ENCODE measurements at places on chromosomes 3 and 15.

GRCh38 chr15:74129586-74130154 lies 716 bp upstream of the ISLR2 start:
- DNase-seq = no peak

GRCh38 chr3:6709178-6709577 lies 151.7 kb upstream of the GRM7 start:
- DNase-seq = no peak

- DNase-seq = no peak
These were observed 165.3 kb upstream of the MCTP2 start for GRCh38 chr15:94066046-94066445.

DNA sequence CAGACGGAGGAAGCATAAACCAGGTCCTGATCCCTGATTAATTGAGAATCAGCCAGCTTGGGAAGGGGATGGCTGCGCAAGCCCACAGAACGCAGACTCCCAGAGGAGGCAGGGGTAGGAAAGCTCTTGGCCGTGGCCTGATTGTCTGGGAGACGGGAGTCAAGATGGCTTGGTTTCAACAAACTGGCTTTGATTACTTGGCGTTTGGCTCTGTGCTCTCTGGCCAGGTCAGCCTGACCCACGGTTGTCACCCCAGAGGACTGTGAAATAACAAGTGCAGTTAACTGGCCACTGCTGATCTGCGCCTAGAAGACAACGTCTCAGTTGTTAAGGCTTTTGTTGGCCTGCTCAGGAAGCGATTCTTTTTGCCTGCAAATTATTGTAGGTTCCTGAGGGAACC lies 387.0 kb upstream of the PROK2 start:
- DNase-seq = no peak

DNA sequence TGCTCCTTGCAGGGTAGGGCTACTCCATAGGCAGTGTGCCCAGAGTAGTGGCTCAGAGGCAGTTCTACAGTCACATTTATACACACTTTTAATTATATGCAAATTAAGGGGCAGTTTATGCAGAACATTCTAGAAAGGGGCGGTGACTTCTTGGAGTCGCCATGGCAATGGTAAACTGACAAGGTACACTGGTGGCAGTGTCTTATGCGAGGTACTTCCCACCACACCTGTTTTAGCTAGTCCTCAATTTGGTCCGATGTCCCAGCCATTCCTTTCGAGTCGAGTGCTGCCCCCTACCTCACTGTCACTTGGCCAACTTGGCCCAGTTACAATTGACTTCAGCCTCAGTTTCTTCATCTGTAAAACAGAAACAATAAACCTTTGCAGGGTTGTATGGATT lies 3.8 kb upstream of the IRAK2 start:
- DNase-seq = no peak

DNA sequence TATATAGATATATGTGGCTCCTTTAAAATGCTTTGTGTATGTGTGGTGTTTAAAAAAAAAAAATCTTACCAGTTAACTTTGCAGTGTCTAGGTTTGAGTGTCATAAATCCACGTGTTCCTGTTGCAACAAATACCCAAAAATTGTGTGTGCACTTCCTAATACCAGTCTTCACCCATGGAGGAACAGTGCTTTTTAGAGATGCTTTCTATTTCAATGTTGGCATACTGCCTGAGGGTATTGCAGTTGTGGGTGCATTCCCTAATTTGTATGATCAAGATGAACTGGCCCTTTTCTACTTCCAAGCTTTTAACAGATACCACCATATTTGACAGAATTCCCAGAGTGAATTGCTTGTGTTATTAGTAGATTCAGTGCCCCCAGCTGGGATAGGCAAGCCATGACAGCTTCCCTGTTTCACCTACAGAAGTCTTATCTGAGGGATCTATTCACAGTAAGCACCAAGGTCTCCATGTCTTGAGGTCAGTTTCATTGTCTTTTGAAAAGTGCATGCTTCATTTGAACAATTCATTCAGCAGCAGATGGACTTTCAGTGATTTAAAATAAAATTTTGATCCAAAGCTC lies 68.9 kb upstream of the GOLGA6B start:
- DNase-seq = no peak

DNA sequence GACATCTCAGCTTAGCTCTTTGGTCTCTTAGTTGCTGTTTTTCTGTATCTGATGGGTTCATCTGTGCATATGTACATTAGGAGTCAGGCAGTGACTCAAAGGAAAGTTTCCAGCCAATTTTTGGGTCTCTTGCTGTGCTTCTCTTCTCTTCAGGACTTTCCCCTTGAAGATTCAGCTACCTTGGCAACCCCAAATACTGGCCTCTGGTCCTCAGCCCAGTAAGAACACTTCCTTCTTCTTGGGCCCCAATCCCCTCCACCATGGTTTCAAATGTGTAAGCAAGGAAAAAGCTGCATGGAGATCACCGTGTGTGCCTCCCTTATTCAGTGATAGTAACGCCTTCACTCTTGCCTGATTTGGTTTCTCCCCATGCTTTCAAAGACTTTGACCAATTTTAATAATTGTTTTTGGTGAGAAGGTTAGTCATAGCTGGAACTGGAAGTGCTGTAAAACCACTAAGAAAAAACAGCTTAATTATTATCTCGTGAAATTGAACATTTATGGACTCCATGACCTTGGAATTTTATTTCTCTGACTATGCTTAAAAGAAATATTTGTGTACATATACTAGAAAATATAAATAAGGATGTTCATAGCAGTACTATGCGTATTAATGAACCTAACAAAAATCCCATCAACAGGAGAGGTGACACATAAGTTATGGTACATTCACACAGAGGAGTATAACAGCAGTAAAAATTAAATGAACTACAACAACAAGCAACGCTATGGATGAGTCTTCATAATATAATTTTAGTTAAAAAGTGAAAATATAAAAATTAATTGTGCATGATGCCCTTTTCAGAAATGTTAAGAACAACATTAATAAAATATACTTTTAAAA lies 125.3 kb upstream of the BCL6 start:
- no peak for DNase-seq
